CD4-positive, alpha-beta T cell (primary cell): ENCODE measurements at places on chromosomes 13 and 19.

- DNase-seq: no peak
These were observed 634.5 kb downstream of the LIG4 start for GRCh38 chr13:107580741-107581412.

- DNase-seq: no peak
These were observed 324.0 kb upstream of the SPRY2 start for GRCh38 chr13:80664950-80665349.

GRCh38 chr13:51000571-51001260, 91.1 kb downstream of the RNASEH2B start:
- no peak for DNase-seq

DNA sequence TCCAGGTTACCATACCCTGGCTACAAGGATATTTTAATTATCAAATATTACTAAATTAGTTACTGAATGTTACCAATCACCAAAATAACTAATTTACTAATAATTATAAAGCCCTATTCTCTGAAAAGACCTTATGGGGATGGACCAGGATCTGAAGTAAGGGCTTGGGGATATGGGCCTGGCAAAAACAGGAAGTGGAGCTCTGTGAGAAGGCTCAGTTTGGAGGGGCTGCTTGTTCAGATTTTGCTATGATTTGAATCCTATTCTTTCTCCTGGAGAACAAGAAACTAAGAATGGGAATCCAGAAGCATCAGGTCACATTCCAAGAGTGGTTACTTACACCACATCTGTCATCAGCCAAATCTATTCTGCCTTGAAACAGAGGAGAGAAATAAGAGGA, 148.1 kb downstream of the DNAJC15 start:
- no peak for DNase-seq

GRCh38 chr13:98648141-98648540, 71.2 kb upstream of the STK24 start:
- no peak for DNase-seq

- no peak for DNase-seq
These were observed 56.1 kb downstream of the CDK8 start for GRCh38 chr13:26310003-26310402.
